ENCODE measurements at places on chromosomes 11 and 22.

- DNase-seq: no peak
These were observed 64.8 kb downstream of the APOL5 start for GRCh38 chr22:35782504-35782903.

- DNase-seq: no peak
These were observed 68.0 kb downstream of the PGR start for GRCh38 chr11:101061606-101062005.

DNA sequence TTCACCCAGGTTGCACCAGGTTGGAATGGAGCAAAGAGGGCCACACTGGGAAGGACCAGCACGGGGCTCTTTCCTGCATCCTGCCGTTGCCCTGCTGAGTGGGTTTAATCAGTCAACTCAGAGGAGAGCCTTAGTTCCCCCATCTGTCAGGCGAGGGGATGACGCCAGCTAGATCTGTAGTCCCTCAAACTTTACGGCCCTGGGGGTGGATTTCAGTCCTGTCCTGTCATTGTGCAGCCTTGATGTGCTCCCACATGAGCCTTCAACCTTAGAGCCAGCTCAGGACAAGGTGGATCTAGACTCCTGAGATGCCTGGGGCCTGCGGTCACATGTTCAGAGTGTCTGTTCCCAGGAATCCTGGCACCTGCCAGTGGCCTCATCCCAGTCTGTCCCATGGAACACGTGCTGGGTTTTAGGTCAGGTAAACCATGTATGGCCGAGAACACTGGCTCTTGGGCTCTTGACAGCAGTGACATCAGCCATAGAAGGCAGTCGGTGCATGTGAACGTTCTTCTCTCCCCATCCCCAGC lies 104.3 kb downstream of the BCR start:
- no peak for DNase-seq

DNA sequence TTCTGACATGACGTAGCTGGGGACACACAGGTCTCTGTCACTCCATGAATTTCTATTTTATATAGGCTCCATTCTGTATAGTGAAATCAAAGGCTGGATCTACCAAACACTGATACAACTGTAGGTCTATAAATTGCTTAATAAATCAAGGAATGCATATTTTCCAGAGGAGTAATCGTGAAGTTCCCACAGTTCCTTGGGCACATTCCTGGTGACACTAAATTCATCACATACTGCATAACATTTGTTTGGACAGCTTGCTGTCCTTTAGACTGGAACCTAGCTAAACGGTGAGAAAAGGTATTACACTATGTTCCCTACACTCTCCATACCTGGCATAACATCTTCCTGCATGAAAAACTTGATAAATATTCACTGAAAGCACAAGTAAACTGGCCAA lies 41.6 kb upstream of the UCP3 start:
- DNase-seq: no peak

GRCh38 chr11:47715082-47715669 lies at the start of gene AGBL2:
Gene AGBL2, minus strand, starts transcription at chr11:47715369. Its CDS starts 719 bp downstream, at chr11:47714650.
- peak; percentile 74 for DNase-seq

- no peak for DNase-seq
These were observed 14.9 kb downstream of the DCPS start for GRCh38 chr11:126318574-126319373.

GRCh38 chr22:40997520-40997919 lies 46.3 kb downstream of the RBX1 start:
- DNase-seq: no peak

- DNase-seq: no peak
These were observed 13.6 kb upstream of the CDC42EP1 start for GRCh38 chr22:37546437-37547250.

DNA sequence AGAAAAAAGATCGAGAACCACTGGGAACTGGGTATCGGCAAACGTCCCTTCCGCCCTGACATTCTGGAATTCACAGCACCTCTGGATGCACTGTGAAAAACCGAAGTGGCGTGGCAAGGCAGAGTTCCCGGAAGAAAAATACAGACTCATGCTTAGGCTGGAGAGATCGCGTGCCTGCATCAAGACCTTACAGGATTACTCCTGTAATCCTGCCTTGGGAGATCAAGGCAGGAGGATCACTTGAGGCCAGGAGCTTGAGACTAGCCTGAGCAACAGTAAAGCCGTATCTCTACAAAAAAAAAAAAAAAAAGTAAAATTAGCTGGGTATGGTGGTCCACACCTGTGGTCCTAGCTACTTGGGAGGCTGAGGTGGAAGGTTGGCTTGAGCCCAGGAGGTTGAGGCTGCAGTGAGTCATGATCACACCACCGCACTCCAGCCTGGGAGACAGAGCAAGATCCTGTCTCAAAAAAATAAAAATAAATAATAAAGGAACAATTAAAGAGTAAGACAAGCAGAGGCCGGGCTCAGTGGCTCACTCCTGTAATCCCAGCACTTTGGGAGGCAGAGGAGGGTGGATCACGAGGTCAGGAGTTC lies 19.9 kb upstream of the TEF start:
- no peak for DNase-seq

GRCh38 chr22:48507171-48507570 lies 1320.5 kb downstream of the BRD1 start:
- DNase-seq: no peak

DNA sequence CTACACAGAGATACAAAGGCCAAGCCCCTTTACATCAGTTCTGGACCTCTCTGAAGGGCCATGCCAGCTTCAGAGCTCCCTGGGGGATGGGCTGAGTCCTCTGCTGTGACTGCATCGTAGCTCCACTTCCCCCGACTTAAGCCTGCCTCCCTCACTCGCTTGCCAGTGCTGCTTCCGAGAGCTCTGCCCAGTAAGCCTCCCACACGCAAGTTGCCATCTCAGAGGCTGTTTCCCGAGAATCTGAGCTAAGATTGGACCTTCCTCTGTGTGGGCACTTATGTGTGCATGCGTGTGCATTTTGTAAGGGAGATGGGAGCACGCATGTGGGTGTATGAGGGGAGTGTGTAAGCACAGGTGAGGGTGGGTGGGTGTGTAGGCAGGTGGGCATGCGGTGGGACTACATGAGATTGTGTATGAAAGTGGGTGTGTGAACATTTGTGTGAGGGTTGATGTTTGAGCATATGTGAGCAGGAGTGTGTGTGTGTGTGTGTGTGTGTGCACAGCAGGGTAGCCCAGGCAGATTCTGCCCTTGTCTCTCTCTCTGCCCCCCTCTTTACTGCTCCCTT lies 163.0 kb upstream of the SYT13 start:
- no peak for DNase-seq

DNA sequence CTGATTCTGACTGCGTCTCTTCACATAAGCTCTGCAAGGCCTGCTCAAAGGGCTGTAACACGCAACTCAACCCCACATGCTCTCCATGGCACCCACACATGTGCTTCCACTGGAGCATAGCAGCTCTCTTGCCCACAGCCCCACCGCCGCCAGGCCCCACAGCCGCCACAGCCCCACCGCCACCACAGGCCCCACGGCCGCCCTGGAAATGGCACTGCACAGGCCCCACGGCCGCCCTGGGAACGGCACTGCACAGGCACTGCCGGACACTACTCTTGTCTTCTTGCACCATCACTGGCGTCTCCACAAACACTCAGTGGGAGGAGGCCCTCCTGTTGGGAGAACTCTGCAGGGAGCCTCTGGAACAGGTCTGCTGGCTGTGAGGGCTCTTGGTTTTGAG lies 8.6 kb downstream of the MOB2 start:
- no peak for DNase-seq

DNA sequence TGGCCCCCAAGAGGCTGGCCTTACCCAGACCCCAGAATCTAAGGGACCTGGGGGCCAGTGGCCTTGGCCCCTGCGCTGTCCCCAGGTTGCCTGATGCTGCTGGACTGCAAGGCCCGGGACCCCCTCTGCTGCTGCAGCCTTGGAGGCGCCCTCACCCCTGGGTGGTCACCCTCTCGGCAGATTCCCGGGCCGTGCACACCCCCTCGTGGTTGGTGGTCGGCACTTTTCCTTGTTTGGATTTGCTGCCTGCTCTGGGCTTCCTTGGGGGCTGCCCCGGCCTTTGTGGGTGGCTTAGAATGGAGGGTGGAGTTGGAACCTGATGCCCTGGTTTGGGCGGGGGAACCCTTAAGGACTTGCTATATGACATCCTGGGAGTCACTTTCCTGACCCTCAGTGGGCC lies 5.3 kb downstream of the RIN1 start:
- no peak for DNase-seq

DNA sequence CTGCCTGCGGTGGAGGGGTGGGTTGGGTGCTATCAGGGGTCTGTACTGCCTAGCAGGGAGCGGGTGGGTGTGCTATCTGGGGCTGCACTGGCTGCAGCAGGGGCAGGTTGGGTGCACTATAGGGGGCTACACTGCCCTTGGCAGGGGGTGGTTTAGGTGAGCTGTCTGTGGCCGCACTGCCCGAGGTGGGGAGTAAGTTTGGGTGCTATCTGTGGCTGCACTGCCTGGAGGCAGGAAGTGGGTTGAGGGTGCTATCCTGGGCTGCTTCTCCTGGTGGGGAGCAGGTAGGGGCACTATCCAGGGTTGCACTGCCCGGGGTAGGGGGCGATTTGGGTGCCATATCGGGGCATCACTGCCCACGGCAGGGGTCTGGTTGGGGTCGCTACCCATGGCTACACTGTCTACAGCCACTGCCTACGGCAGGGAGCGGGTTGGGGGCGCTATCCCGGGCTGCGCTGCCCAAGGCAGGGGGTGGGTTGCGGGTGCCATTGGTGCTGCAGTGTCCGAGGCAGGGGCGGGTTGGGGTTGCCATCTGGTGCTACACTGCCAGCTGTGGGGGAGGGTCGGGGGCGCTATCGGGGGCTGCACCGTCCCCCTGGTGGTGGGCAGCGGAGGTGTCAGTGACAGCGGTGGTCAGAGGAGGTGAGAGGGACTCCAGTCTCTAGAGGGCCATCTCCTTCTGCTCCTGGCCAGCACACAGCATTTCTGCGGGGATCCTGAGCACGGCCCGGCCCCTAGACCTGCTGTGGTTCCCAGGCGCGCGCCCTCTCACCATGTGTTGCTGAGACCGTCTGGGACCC lies 1.3 kb upstream of the RFPL2 start:
- DNase-seq: no peak

GRCh38 chr22:35315855-35316745 lies 16.4 kb downstream of the TOM1 start:
- DNase-seq: no peak

GRCh38 chr11:14242187-14242586 lies 116.8 kb downstream of the RRAS2 start:
- no peak for DNase-seq

GRCh38 chr11:134386945-134387344 lies 25.1 kb downstream of the B3GAT1 start:
- no peak for DNase-seq

GRCh38 chr11:18650859-18651557 lies 16.9 kb upstream of the SPTY2D1 start:
- DNase-seq: peak; percentile 15

- no peak for DNase-seq
These were observed 2.3 kb upstream of the RAD9A start for GRCh38 chr11:67389477-67389876.

DNA sequence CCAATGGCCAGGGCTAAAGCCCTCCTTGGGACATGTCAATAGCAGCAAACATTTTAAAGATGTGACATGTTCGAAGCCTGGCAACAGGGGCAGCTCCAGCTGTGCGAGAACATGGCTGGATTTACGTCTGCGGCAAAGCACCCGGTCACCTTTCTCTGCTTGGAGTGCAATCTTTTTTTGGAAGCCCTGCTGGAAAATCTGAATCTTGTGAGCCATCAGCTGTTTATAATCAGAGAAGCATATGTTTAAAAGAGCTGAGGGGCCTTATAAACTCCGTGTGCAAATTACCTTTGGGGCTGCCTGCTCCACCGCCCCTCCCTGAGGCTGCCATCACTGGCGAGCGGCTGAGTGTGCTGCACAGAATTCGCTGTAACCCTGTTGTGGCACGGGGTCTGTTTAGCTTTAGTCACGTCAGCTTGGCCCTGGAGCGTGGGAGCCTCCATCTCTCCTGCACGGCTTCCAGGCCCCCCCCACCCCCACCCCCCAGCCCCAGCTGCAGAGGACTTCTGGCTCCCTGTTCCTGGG lies 9.0 kb upstream of the KCNQ1OT1 start:
- no peak for DNase-seq

GRCh38 chr11:114215871-114216795 lies 80.1 kb upstream of the NNMT start:
- no peak for DNase-seq

- no peak for DNase-seq
These were observed 48.5 kb downstream of the OR4D9 start for GRCh38 chr11:59559886-59560285.

DNA sequence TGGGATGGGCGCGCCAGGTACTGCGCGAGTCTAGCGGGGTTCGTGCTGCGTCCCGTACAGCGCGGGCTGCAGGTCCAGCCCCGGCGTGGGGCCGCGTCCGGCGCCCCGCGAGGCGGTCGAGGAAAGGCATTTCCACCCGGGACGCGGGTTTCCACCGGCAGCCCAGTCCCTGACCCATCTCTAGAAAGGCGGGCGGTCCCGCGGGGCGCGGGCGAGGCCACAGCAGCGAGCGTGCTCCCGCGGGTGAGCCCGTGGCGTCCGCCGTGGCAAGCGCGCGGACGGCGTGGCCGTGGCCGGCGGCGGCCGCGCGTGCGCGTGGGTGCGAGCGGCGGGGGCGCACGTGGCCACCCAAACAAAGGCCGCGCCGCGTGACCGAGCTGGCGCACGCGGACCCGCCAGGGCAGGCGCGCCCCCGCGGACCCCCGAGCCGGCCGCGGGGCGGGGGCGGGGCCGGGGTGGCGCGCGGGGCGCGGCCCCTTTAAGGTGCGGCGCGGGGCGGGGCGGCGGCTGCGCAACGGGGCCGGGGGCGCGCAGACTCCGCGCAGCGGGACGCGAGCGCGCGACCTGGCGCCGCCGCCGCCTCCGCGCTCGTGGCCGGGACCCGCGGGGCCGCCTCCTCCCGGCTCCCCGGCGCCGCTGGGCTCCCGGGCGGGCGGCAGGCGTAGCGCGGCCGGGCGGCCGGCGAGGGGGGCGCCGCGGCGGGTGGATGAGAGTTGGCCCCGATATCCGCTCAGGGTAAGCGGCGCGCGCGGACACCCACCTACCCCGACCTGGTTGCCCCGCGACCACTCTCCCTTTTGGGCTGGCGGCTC lies 39.3 kb upstream of the CELSR1 start:
- peak; percentile 52 for DNase-seq

GRCh38 chr11:8610532-8611116 lies 16.6 kb upstream of the STK33 start:
- DNase-seq: no peak

GRCh38 chr11:81207421-81208054 lies 1526.1 kb downstream of the FAM181B start:
- no peak for DNase-seq

- no peak for DNase-seq
These were observed 55.9 kb downstream of the BMAL1 start for GRCh38 chr11:13333456-13333957.

GRCh38 chr11:67045314-67045713 lies 11.3 kb upstream of the RHOD start:
- DNase-seq: no peak

- no peak for DNase-seq
These were observed 22.6 kb downstream of the FADD start for GRCh38 chr11:70225681-70226177.

DNA sequence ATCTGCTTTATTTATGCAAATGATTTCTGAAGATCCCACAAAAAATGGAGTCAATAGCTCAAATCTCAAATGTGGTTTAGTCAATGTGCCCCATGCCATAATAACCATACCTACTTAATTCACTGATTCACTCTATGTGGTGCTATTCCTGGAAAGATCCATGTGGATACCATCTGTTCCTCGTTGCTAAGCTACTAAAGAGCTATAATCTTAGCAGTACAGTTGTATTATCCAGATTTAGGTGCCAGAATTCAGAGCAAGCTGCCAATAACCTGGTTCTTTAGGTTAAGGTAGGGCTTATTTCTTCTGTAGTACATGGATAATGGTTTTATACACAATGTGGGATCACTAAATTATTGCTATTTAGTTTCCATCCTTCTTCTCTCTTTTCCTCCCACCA lies 974.7 kb upstream of the CCDC90B start:
- no peak for DNase-seq

Measured in activated effector memory CD4-positive, alpha-beta T cell treated with Interleukin-2 at 50 U/mL for 16 hours (primary cell).